Effector memory CD8-positive, alpha-beta T cell (primary cell): ENCODE measurements at places on chromosomes 16 and 17.

DNA sequence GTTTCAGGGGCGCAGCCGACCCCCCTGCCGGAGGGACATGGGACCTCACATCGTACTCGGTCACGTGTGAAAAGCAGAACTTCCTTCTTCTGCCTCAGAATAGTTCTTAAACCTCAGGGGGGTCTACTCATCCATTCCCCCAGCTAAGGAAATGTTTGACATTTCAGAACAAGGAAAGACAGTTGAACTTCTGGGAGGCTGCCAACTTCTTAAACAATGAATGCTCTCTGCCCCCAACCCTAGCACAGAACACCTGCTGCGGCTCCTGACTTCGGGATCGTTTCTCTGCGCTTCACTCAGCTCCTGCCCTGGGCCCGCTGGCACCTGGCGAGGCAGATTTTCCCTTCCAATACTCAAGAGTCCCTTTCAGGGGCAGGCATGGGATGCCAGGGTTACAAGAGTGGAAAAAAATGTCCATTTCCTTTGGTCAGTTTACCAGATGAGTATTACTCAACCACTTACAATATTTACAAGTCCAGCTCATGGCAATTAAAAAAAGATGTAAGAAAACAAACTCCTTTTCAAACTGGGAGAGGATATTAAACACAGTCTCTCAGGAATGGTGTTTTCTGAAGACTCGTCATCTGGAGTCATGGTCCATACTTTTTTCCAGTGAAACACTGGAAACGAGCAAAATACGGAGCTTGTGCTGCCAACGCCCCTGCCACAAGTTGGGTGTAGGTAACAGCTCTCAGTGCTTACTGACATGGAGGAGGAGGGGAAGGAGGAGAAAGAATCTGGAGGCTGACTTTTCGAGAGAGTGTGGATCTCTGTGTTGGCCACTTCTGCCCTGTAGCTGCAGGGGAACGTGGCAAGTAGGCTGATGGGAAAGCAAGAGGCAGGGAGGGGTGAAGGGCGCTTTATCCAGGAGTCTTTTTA is 235.7 kb downstream of the NTN1 start:
- DNase-seq = no peak

DNA sequence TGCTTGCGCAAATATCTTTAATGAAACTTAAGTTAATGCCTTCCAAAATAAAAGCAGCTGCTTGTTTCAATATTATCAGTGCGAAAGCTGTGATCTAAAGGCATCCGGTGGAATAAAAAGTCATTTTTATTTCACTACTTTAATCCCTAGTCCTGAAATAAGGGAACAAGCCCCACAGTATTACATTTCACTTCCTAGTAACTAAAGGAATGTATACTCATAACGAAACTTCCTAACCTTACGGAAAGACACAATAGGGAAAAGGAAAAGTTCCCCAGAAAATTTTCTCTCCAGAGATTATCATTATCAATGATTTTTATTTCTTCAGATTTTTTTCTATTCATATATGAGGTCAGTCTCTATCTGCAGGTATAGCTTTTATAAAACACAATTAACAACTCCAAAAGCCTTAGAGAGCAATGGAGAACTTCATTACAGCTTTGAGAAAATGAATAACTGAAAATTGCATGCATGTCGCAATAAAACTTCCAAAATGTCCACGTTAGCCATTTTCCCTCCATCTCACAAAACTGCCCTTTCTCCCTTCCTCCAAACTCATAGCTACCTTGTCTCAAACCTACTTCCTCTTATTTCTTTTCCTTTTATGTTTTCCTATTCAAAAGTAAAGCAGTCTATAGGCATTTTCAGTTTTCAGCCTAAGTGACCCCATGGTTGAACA is 154.3 kb upstream of the MED13 start:
- no peak for DNase-seq

DNA sequence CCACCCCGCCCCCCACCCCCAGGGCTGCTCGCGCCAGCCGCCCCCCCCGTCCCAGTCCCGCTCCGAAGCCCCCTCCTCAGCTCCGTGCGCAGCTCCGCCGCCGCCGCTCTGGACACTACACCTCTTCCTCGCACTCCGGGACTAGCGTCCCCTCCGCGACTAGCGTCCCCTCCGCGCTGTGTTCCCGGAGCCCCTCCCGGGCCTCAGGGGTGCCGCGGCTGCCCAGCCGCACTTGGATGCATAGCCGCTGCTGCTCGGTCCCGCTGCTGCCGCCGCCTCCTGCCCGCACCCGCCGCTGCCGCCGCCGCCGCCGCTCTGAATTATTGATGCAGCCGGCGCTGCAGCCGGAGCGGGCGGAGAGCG is at the start of gene CBLN1:
TSS of gene CBLN1 (minus strand) at position 359 of the 363 bp plus-strand sequence. CDS start 373 bp downstream, outside the sequence.
- DNase-seq = no peak

DNA sequence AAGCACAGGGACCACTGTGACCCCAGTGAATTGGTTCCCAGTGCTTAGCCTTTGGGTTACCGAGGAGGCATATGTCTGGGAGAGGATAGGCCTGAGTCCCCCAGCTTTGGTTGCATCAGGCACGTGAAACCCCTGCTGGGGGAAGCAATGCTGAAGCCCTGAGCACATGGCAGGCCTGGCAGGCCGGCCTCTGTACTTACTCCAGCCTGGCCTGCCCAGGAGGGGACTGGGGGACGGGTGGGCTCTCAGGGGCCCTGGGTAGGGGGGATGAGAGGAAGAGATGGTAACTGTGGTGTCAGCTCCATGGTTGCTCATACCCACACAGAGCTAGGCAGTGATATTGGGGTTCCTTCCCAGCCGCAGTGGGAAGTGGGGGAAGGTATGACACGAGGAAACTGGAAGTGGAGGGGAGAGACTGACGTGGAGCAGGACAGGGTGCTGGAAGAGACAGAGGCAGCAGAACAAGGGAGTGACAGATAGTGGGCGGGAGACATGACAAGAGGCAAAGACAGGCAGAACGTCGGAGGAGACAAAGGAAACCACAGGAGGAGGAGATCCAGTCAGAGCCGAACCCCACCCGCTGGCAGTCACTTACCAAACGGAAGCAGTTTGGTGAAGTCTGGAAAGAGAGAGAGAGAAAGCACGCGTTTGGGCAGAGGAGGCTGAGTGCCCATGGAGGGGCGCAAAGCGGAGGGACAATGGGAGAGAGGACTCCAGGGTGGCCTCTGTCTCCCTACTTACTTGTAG is 9.1 kb downstream of the TMEM208 start:
- no peak for DNase-seq

DNA sequence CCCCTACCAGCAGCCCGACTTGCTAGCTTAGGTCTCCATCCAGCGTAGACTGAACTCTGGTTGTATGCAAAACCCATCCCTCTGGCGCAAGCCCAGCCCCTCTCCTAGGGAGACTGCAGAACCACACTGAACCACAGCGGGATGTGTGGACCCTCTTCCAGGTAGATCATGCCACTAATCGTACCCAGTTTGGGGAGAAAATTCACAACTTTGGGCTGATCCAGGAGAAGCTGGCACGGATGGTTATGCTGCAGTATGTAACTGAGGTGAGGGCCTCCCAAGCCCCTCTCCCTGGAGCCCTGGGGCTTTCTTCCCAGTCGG is 3.2 kb downstream of the ACADVL start:
- DNase-seq = no peak

DNA sequence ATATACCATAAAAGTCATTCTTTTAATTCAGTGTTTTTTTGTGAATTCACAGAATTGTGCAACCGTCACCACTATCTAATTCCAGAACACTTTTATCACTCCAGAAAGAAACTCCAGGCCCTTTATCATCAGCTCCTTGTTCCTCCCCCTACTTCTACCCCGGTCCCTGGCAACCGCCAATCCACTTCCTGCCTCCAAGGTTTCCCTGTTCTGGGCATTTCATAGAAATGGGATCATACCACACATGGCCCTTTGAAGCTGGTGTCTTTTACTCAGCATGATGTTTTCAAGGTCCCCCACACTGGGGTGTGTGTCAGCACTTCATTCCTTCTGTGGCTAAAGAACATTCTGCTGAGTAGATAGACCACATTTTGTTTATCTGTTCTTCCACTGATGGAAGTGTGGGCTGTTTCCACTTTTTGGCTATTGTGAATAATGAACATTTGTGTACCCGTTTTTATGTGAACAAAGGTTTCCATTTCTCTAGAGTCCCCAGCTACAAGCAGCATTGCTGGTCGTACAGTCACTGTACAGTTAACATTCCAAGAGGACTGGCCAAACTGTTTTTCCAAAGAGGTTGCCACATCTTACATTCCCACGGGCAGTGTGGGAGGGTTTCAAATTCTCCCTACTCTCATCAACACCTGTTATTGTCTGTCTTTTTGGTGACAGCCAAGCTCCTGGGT is 75.8 kb upstream of the ZNF469 start:
- no peak for DNase-seq
